ENCODE measurements at places on chromosomes 6 and 20.
A peak's percentile ranks its signal among the peaks of the same experiment; 100 is the strongest.

DNA sequence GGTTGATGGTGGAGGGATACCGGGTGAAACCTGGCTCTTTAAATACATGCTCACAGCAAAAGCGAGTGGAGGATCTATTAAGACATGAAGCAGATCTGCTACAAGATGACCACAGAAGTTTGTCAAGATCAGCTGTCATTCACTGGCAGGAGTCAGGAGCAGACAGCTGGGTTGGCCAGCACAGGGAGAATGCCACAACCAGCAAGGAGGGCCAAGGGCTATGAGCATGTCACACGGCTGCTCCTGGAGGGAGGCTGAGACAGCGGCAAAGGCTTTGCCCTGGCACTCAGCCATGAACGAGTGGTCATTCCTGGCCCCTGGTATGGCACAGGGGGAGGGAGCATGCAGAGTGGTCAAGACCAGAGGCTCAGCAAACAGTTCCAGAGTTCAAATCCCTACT, 77.6 kb downstream of the POPDC3 start:
- no peak for DNase-seq

GRCh38 chr20:36526521-36527011, 14.8 kb upstream of the MYL9 start:
- DNase-seq = no peak

DNA sequence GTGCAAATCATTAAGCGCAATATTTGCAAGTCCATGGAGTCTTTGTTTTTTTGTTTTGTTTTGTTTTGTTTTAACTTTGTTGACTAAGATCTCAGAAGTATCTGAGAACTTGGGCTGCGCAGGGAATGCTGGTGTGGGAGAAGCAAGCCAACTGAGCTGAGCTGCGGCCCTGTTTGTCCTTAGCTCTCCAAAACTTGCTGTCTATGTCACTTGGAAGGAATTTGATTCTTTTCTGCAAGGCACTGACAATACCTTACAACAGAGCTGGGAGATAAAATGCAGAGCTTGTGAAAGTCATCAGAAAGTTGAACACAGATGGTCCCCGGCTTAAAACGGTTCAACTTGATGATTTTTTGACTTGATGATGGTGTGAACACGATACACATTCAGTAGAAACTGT, 5.4 kb downstream of the SLC22A23 start:
- no peak for DNase-seq

GRCh38 chr6:37279366-37280134, 21.6 kb upstream of the TMEM217 start:
- DNase-seq = no peak

GRCh38 chr20:3080939-3081388, 3.6 kb downstream of the AVP start:
- DNase-seq = no peak

DNA sequence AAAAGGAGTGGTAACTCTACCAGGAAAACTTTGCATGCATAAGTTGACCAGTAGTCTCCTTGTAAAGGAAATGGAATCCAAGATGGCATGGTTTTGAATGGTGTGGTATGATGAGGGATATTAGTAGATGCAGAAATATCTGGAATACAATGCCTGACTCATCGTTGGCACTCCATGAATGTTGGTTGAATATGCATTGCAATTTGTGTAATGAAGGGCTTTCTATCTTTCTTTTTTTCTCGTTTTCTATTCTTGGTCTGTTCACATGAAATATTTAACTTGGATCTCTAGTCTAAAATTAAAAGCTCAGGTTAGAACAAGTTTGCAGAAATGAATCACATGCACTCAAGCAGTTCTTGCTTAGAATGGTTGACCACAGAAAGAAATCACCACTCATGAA, 277.3 kb upstream of the PRND start:
- DNase-seq = no peak

DNA sequence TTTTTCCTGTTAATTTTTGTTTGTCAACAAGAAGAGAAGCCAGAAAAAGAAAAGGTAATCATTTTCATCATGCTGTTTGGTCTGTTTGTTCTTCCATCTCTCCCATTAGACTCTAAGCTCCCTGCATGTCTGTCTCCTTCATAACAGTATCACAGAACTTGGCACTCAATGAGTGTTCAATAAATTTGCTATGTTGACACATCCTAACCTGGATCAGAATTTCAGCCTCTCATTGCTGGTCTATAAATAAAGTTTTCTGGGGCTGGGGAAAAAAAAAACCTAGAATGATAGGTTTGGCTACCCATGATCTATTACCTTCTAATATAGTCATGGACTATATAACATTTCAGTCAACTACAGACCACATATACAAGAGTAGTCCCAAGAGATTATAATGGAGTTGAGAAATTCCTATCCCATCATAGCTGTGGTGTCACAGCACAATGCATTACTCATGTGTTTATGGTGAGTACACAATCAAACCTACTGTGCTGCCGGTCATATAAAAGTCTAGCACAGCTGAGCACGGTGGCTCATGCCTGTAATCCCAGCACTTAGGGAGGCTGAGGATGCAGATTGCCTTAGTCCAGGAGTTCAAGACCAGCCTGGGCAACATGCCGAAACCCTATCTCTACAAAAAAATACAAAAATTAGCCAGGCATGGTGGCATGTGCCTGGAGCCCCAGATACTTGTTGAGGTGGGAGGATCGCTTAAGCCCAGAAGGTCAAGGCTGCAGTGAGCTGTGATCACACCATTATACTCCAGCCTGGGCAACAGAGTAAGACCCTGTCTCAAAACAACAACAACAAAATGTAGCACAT, 5.9 kb downstream of the NUDT3 start:
- DNase-seq = no peak

DNA sequence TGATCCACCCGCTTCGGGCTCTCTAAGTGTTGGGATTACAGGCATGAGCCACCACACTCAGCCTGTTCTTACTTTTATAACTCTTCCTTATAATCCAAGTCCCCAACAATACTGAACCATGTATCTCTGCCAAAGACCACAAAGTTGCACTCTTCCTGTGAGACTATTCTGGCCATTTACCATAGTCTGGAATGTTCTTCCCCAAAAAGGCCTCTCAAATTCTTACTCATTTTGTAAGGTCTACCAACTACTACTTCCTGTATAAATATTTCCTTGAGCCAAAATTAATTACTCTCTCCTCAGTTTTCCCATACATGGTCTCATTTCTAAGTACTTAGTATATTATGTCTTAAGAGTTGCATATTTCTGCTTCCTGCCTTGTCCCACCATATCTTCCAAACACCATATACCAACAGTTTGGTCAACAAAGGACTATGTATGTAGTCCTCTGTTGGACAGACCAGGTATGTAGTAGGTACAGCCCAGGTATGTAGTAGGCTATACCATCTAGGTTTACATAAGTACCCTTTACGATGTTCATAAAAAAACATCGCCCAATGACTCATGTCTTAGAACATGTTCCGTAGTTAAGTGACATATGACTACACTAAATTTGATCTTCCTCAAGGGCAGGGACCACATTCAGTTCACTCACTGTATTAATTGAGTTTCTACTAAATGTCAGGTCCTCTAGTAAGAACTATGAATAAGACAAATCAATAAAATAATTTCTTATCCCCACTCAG, 22.0 kb downstream of the RANBP9 start:
- DNase-seq = no peak

DNA sequence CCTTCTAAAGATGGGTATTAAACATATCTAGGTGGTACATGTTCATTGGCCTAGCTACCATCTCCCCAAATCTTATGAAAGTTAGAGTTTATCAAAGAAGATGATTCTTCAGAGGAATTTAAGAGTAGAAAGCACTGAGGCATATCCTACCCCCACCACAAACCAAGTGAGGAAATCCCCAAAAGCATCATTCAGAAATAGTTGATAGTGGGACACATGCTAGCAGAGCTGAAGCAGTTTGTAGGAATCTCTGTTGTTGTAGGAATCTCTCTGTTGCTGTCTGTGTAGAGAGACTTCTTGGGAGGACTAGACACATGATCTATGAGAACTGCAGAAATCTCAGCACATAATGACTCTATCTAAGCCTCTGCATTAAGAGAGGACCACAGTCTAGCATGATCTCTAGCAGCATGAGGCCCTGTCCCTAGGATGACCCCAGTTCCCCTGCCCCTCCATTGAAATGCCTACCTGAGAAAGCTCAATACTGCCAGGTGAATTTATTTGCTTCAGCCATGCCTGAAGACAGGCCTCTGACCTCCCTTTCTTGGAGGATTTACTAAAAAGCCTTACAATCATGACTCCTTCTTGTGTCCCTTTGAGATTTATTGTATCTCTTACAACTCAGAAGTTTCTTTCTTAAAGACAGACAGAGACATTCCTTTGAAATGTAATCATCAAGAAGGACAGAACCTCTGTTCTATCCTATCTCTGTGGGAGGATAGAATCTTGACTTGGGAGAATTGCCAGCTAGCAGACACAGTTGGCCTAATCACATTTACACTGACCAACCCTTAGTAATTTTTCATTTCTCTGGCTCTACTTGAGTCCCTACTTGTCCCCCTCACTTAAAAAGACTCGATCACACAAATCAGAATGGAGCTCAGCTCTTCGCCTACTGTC, 582.4 kb downstream of the PHF3 start:
- DNase-seq = no peak

DNA sequence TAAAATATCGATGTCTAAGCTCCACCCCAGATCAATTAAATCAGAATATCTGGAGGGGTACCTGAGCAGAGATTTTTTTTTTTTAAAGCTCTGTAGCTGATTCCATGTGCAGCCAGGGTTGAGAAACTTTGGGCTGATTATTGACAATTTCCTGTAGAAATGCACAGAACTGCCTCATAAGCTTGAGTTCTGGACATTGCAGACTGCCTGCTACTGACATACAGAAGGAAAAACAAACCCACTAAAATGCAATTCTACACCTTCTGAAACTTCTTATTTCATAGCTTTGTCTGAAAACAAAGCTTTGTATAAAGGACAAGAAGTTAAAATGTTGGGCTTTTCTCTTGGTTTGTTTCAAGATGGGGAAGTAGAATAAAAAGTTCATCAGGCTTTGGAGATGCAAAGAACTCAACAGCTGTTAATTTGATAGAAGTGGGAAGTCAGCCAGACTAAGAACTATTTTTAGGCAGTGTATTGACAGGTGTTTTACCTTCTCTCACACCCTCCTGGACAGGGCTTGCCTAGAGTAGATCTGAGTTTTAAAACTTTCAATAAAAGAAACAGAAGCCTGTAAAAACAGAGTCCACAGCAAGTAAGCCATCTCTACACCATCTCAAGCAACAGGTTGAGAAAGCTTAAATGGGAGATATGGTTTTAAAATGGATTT, 147.7 kb downstream of the KCNQ5 start:
- DNase-seq = no peak

- DNase-seq = no peak
Measured at GRCh38 chr6:46509063-46509462, 17.8 kb upstream of the RCAN2 start.

DNA sequence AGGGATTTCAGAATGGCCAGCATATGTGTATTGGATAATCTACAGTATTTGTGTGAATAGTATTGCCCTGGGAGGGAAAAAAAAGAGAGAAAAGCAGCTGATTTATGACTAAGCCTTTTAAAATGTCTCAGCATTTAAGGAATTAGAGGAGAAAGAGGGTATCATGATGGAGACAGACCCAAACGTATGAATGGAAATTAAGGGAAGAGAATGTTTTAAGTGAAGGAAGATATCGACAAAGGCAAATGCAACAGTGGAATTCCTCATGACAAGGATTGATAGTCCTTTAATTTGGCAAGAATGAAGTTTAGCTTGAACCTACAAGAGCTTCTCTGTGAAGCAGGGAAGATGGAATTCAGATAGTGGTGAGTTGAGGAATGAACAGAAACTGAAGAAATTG, 367.3 kb upstream of the POU3F2 start:
- no peak for DNase-seq

- no peak for DNase-seq
Measured at GRCh38 chr6:88177961-88178464, 11.9 kb upstream of the CNR1 start.

DNA sequence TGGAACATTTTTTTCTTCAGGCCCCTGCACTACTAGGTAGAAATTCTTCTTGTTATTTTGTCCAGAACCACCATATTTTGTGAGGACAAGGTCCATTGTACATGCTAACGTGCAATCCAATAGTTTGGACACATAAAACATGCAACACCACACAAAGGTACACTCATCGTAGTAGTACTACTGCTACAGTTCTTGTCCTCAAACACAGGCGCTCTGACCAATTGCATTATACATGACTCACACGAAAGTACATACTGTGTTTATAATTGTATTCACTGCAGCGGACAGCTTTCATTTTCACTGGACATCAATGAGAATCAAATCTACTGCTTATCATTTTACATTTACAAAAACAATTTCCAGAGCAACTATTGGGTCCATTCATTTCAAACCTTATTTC, 15.3 kb upstream of the SMLR1 start:
- DNase-seq = no peak

GRCh38 chr6:101826678-101827077, 433.2 kb downstream of the GRIK2 start:
- no peak for DNase-seq

- no peak for DNase-seq
Measured at GRCh38 chr6:87182940-87183339, 27.6 kb downstream of the ZNF292 start.

GRCh38 chr20:11453430-11453829, 464.3 kb upstream of the BTBD3 start:
- DNase-seq = no peak

DNA sequence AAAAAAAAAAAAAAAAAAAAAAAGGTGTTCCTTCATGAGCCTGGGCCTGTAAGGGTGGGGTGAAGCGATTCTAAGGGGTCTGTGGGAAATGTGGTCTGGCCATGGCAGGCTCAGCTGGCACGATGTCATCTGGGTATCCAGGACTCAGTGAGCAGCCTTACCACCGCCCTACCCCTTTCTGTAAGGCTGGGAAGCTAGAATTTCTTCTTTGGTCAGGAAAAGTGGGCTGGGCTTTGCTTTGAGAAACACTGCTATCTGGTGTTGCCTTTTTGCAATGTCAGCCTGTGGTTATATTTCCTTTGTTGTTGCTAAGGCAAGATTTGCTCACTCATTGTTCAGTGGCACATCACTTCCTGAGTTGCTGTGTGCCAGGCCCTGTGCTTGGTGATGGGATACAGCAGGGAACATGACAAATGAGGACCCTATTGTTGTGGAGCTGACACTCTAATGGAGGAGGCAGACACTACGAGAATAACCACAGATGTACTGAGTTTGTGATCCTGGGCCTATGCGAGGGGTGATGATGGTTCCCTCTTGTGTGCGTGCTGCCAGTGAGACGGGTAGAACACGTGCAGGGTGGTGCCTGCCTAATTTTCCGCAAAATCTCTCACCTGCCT, 45.9 kb upstream of the ZNFX1 start:
- DNase-seq = no peak

DNA sequence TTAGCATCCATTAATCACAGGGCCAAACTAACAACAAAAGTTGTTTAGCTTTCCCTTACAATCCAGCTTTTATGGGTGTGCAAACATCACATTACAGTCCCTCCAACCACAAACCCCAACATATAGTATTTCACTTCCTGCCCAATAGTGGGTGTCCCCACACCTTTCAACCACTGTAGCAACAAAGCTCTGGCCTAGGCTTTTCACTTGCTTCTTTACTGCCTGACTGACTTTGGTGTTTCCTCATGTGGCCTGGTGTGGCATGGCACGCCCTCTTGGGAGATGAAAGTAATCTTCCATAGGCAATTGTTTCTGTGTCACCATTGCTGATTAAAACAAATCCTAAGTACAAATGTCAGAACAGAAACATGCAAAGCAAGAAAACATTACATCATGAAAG, 46.3 kb downstream of the MCM8 start:
- DNase-seq = peak; percentile 22
